ENCODE measurements at places on chromosomes 13 and 19.
A peak's percentile ranks its signal among the peaks of the same experiment; 100 is the strongest.

DNA sequence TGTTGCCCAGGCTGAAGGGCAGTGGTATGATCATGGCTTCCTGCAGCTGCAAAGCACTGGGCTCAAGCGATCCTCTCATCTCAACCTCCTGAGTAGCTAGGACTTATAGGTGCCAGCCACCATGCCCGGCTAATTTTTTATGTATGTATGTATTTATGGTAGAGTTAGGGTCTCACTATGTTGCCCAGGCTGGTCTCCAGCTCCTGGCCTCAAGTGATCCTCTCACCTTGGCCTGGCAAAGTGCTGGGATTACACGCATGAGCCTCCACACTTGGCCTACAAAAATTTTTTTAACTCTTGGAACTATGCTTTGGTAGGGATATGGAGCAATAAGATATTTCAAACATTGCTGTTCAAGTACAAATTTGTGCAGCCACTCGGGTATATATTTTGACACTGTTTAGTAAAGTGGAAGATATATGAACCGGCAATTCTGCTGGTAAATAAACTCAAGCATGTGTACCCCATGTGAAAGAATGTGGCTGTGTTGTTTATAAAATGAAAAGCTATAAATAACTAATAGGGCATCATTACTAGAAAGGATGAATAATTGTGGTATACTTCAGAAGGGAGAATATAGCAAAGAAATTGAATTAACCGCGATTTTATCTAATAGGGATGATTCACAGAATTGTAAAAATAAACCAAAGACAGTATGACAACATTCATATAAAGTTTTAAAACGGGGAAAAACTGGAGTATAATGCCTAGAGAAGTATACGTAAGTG lies 1.1 kb downstream of the ZNF566 start:
- no peak for DNase-seq

GRCh38 chr13:33869005-33869404 lies 51.1 kb downstream of the RFC3 start:
- DNase-seq: no peak

- DNase-seq: no peak
Observed at GRCh38 chr13:25501231-25501630, 129.5 kb downstream of the ATP8A2 start.

- DNase-seq: no peak
Observed at GRCh38 chr13:21077076-21077787, 15.8 kb upstream of the LATS2 start.

DNA sequence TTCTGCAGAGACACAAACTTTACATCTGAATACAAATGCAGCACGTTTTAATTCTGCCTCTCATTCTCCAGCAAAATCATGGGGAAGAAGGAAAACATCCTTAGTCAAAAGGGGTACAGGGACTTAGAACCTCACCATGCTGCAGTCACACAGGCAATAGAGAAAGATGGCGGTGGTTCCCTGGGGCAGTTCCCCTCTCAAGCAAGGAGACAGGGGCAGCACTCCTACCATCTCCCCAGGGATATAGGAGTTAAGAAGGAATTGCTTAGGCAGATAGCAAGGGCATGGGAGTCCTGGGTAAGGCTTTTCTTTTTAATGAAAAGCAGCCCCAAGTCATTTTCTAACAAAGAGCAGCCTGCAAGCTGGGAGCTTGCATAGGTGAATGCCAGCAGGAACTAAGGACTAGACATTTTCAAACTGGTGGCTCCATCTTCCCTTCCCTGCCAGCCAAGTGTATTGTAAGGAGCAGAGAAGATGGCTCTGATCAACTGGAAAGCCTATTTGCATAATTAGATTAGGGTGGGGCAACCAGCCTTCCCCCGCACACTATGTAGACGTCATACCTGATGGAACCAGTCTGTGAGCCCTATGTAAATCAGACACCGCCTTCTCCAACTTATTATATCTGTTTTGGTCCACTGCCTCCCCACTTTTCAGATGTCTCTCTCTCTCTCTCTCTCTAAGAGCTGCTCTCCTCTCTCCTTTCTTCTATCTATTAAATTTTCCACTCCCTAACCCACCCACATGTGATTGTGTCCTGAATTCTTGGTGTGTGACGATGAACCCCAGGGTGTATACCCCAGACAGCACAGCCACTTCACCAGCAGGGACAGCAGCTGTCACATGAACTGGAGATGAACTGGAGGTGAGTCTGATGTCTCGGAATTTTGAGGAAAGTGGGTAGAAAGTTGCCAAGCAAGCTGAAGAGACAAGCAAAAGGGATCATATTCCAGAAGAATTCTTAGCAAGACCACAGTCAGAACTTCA lies 514.5 kb downstream of the IRS2 start:
- DNase-seq: no peak

- peak; percentile 60 for DNase-seq
Observed at GRCh38 chr19:45645631-45646344, 6.6 kb upstream of the EML2 start.

- no peak for DNase-seq
Observed at GRCh38 chr13:39405596-39406205, 197.3 kb downstream of the LHFPL6 start.

DNA sequence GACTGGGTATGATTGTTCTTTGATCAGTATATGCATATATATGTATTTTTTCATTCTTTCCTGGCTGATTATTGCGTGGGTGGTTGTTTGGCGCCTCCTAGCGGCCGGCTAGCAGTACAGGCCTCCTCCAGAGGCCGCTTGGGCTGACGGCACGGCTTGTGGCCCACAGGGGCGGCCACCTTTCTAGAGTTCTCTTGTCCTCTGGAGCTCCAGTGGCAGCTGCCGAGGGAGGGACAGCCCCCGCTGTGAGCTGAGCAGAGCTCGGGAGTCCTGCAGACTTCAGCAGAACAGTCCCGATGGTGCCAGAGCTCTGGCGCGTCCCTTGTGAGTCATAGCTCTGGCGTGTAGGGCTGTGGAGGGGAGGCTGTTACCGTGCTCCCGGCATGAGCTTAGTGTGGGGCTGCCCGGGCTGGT lies 22.5 kb upstream of the ZNF429 start:
- DNase-seq: peak; percentile 66

GRCh38 chr13:68254151-68254550 lies 1024.0 kb upstream of the PCDH9 start:
- no peak for DNase-seq

- no peak for DNase-seq
Observed at GRCh38 chr13:32861304-32861703, 154.9 kb upstream of the KL start.

- no peak for DNase-seq
Observed at GRCh38 chr19:30651066-30651465, 278.9 kb downstream of the ZNF536 start.

DNA sequence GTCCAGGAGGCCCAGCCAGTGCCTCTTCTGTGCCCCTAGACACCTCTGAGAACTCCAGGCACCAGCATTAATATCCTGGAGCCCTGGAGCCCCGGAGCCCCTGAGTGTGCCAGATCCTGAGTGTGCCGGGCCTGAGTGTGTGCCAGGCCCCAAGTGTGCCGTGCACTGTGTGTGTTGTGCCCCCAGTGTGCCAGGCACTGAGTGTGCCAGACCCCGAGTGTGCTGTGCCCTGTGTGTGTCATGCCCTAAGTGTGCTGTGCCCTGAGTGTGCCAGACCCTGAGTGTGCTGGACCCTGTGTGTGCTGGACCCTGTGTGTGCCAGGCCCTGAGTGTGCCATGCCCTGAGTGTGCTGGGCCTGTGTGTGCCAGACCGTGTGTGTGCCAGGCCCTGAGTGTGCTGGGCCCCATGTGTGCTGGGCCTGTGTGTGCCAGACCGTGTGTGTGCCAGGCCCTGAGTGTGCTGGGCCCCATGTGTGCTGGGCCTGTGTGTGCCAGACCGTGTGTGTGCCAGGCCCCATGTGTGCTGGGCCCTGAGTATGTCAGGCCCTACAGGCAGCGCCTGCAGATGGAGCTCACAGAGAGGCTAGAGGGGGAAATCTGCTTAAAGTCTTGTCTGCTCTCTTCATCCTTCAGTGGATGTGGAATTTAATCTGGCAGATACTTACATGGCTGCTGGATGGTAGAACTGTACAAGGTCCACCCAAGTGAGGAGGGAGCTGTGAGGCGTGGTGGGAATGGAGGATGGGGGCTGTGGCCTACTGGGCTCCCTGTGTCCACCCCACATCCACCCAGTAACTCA lies 53.9 kb downstream of the C13orf46 start:
- DNase-seq: no peak

DNA sequence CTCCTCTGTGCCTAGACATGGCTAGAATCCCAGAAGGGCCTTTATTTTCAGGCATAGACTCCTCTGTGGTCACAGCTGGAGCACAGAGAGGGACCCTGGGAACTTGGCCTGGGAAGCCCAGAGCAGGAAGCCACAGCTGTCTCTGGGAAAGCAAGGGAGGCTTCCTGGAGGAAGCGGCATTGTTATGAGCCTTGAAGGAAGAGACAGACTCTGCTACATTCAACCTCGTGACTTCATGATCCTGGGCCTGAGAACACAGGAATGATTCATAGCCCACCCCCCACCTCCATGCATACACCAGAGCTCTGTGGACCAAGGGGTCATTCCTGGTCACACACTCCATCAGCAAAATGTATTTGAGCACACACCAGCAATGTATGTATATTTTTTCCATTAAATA lies 8.6 kb downstream of the RDH8 start:
- DNase-seq: no peak

DNA sequence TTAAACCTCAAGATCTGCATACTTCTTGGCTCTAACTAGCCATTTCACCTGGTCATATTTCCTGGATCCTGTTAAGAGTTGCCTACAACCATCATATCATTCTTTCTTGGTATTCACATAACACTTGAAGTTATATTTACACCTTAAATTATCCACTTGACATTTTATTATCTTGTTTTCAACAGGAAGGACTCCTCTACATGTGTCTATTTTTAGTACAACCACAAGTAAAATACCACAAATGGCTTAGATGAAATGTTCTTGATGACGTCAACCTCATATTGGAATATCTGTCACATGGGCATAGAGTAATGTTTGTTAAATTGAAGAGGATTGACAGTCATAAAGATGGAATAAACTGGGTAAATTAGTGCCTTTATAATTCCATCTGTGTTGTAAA lies 9.4 kb downstream of the PCDH20 start:
- DNase-seq: no peak

- DNase-seq: peak; percentile 96
Observed at GRCh38 chr13:99501184-99501847, at the start of gene TM9SF2. Gene TM9SF2 (plus strand): TSS chr13:99501472. CDS start chr13:99501607, 135 bp downstream.

- DNase-seq: no peak
Observed at GRCh38 chr13:72586518-72586917, 140.9 kb downstream of the MZT1 start.

- DNase-seq: peak; percentile 56
Observed at GRCh38 chr19:40466219-40466984, 399 bp upstream of the SPTBN4 start.

DNA sequence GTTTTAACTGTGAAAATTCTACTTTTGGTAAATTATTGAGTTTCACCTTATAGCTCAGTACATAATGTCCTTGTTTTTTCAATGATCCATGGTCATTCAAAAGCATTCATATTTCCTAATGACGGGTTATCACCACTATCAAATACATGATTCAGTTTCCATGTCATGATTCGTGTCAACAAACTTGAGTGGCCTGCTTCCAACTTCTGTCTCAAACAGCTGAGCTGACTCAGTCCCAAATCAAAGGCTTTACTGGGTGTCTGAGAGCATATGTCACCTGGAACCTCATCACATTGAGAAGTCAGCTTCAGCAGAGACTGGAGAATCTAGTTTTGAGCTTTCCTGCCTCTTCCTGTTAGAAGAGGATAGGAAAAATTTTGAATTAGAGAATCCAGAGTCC lies 40.3 kb upstream of the SGCG start:
- DNase-seq: no peak

DNA sequence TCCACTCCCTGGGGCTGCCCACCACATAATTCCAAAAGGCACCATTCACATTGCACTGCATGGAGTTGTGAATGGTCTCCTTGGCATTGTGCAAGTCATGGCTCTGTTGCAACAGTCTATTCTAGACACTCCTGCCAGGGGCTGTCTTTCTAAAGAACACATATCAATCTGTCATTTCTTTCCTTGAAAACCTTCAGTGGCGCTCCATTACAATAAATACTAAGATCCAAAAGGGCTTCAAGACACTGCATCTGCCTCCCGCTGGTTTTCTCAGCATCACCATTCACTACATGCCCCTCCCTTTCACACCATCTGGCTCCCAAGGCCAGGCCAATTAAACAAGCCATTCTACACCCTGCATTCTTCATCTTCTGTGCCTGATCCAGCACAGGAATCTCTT lies 32.2 kb upstream of the TM9SF2 start:
- no peak for DNase-seq

- no peak for DNase-seq
Observed at GRCh38 chr19:41926763-41927496, 1.3 kb downstream of the ERFL start.

DNA sequence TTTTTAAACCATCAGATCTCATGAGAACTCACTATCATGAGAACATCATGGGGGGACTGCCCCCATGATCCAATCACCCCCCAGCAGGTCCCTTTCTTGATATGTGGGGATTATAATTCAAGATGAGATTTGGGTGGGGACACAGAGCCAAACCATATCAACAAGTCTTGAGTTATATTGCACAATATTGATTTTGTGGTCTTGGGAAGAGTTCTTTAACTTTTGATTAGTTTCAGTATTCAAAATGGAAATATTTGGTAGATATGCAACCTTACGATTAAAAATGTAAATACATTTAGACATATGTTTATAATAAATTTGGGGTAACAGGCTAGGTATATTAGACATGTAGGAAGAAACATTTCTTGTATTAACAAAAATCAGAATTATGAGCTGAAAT lies 188.2 kb downstream of the GPC5 start:
- no peak for DNase-seq

GRCh38 chr13:73721571-73721970 lies 412.6 kb downstream of the KLF12 start:
- no peak for DNase-seq

GRCh38 chr19:29666578-29667386 lies 1.5 kb downstream of the PLEKHF1 start:
- DNase-seq: no peak
